Stimulated activated CD4-positive, alpha-beta T cell treated with anti-CD3 and anti-CD28 coated beads, Interleukin-2, amount 100 ng/mL, for 24 hours (primary cell): ENCODE measurements at places on chromosomes 5 and 9.

- no peak for DNase-seq
Measured at GRCh38 chr9:27610622-27611021, 37.3 kb upstream of the C9orf72 start.

DNA sequence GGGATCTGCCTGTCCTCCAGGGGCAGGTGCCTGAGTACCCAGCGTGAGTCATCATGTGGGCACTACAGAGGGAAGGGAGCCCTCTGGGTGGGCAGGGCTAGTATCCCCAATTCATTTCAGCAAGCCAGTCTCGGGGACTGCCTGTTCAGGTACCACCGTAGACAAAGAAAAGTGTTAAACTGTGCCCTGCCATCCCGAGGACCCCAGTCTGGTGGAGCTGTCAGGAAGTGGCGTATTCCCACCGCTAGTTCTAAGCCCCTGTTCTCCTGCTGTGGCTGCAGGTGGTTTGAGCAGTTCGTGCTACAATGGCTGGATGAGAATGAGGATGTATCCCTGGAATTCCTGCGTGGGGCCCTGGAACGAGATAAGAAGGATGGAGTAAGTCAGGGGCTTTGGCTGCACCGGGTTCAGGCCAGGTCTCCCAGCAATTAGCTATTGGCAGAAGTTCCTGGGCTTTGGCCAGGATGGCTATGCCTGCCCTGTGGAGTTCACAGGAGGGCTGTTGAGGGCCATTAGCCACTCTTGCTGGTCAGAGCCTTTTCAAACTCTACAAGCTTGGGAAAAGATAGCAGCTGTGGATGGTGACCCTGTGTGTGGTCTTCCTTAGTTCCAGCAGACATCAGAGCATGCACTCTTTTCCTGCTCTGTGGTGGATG is 93.2 kb upstream of the RUSC2 start:
- DNase-seq, result no peak

DNA sequence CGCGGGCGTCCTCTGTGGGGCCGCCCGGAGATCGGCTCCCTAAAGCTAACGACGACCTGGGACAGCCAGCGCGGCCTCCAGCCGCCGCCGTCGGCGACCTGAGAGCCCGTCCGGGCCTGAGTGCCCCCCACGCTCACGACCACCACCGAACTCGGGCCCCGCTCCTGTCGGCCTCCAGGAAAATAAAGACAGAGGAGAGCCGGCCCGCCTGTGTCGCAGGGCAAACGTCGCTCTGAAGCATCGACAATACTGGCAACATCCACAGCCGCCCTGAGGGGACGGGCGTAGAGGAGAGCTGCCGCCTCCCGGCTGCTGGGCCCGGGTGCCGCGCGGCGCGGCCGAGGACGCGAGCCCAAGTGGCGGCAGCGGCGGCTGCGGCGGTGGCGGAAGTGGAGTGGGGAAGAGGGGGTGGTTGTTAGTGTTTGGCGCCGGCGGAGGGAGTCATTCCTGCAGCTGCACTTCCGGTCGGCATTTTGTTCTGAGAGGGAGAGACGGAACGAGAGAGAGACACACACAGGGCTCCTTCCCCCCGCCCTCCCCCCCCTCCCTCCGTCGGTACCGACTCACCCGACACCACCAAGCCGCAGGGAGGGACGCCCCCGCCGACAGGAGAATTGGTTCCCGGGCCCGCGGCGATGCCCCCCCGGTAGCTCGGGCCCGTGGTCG is at the start of gene NIPBL:
Gene NIPBL, plus strand, starts transcription at position 471 of the 666 bp plus-strand sequence. CDS start 76,928 bp downstream, outside the sequence.
- peak; percentile 91 for DNase-seq

- DNase-seq, result no peak
Measured at GRCh38 chr9:92393686-92394085, 10.7 kb downstream of the OGN start.

DNA sequence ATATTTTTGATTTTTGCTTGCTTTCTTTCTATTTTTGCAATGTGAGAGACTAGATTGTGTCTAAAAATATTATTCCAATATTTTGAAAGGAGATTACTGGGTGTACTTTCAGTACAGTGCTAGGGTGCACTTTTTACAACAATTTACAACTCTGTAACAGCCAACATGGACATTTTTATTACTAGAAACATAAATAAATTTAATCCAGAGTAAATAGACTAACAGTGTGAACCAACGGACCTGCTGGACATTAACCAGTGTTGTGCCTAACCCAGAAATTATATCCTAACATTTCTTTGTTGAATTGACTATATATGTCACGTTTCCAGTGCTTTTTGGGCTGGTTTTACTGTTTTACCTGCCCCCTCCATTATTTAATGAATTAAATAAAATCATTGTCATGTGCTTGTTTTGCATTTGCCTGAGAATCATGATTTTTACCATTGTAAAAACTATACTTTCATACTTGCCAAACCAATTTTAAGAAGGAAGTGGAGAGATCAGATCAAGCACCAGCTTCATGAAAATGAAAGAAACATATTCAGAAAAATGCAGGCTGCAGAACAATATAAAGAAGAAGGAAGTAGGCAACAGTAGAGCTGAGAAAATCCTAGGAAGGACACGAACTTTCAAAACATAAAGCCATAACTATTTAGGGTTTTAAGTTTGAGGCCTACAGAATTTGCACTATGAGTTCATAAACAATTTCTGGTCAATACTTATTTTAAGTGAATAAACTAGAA is 400.8 kb upstream of the PIK3R1 start:
- DNase-seq, result no peak

- peak; percentile 31 for DNase-seq
Measured at GRCh38 chr5:149959406-149960236, 937 bp upstream of the SLC26A2 start.

DNA sequence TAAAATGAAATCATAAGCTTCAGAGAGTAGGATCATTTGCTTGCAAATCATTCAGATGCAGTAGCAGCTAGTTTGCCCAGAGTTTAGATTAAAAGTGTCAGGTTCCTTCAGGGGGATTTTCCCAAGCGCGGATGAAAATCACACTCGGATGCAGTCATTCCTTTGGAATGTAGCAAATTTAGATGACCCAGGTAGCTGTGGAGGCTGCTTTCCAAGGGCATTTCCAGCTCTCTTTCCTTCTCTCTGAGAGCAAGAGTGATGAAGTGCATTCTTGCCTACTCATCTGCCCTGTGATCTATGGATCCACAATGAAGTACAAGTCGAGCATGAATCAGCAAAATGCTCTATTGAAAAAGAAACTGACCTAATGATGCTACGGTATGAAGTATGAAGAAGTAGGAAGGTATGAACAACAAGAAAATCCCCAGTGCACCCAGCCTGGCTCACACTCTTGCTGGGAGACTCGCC is 200.2 kb downstream of the PLK2 start:
- DNase-seq, result no peak

DNA sequence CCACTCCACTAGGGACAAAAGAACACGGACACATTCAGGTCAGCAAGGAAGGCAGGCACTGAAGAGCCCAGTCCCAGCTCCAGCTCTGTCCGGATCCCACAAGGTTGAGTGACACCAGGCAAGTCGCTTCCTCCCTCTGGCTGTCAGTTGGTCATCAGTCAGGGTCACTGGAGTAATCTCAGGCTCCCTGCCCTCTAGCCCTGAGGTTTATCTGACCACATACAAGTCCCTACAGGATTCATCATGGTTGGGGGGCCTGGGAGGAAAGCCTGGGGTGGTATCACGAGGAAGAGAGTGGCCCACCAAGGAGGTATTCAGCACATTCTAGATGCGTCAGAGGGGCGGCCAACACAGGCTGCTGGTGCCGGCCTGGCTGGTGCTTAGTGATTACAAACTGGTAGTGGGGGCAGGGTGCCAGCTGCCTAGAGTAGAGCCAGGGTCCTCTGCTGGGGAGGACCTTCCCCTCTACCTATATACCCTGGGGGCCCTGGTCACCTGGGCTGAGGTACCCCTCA is 81.5 kb downstream of the SHB start:
- DNase-seq, result no peak

DNA sequence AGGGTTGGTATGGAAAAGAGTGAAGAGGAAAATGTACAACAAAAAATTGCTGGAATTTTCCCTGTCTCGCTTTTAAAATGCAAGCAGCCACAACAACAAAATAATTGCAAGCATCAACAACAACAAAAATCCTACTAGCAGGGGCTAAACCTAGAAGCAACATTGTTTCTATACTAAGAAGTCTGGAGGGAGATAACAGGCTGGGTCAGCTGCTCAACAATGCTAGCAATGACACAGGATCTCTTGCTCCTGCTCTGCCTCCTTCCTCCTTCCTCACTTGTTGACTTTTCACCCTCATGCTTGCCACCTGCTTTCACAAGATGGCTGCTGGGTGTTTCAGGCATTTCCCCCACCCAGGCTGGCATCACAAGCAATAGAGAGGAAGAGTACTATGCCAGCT is 7.6 kb upstream of the AOPEP start:
- no peak for DNase-seq

DNA sequence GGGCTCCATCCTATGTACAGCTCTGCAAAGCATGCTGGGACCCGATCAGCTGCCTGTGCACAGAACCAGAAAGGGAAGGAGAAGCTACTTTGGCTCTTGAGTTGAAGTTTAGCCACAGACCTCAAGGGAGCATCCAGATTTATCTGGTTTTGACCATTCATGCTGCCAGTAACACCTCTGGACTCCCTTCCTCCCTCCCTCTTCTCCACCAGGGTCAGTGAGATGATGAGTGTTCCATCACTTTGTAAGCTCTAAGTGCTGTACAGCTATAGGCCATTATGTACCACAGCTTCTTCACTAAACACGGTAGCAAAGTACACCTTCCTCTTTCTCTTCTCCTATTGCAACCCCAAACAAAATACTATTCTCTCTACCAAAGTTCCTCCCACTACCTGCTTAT is 77.9 kb downstream of the GLIS3 start:
- no peak for DNase-seq

GRCh38 chr5:29017501-29017900 is 1979.1 kb upstream of the CDH9 start:
- no peak for DNase-seq

GRCh38 chr5:123215929-123216702 is 127.1 kb downstream of the PRDM6 start:
- no peak for DNase-seq

- no peak for DNase-seq
Measured at GRCh38 chr9:93463638-93464248, 10.4 kb upstream of the FAM120AOS start.

DNA sequence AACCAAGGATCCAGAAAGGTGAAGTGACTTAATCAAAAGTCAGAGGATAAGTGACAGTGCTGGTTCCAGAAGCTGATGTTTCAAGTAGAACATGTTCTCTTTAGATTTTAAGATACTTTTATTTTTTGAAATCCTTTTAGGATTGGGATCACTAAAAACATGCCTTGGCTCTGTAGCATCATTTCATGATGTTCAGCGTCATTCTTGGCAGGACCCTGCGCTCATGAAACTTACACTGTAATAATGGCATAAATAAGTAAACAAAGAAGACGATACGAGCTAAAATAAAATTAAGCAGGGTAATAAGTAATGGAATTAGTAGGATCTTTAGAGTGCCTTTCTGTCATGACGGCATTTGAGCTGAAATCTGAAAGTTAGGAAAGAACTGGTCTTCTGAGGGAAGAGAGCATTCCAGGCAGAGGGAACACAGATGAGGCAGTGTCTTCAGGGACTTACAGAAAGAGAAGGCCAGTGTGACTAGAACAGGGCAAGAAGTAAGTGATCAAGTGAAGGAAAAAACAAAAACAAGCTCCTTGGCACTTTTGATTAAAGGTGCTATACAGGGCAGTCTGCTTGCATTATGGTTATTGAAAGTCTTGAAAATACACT is 19.9 kb downstream of the CTNNA1 start:
- DNase-seq, result no peak

DNA sequence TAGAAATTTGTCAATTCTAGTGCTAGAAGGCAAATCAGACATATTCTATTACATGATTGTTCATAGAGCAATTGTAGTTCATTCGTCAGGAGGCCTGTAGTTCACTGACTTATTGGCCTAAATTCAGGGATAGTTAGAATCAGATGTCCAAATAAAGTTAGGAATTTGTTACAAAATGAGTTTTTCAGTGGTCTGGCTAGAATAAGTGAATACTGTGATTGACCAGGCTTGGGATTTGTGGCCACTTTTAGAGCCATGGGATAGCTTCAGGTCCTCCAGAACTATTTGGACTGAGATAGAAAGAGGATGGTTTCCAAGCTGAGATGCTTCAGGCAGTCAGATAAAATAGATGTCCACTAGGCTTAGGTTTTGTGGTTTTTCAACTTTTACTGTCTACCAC is 199.1 kb upstream of the MPDZ start:
- DNase-seq, result no peak

GRCh38 chr5:95733107-95733665 is 2.0 kb downstream of the RHOBTB3 start:
- DNase-seq, result no peak

DNA sequence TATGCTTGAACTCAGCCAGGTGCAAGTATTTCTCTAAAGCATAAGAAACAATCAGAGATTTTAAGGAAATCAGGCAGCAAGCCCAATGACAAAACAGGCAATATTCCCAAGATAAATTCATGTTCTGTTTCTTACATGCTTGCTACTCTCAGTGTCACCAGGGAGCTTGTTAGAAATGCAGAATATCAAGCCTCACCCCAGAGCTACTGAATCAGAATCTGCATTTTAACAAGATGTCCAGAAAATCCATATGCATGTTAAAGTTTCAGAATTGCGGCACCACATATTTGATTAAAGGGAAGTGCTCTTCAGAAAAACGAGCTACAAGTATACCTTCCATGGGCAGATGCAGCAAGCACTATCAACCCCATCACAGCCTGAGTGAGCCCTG is 54.4 kb downstream of the MFAP3 start:
- no peak for DNase-seq

DNA sequence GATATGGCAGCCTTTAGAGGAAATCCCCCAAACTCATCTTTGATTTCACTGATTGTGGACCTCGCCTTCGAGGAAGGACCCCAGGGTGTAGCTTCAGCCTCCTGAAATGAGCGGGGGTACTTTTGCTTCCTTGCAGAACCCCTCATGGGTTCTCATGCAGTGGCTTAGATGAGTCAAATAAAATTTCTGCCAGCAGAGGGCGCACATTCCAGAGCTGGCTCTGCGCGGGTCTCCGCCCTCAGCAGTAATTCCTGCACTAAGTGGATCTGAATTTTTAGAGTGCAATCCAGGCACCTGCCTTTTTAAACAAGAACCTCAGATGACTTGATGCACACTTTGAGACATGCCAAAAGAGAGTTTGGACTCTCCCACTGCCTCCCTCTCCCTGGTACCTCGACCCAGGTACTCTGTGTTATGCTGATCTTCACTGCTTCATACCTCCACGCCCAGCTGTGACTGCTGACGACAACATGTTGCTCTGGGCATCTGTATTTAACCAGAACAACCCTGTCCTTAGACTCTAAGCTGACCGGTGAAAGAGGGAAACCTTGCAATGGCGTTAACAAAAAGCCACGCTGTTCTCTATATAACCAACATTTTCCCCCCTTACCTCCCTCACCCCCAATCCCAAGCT is 7.3 kb downstream of the EGFLAM start:
- DNase-seq, result peak; percentile 53

- DNase-seq, result no peak
Measured at GRCh38 chr5:5638211-5638610, 215.7 kb downstream of the ICE1 start.

DNA sequence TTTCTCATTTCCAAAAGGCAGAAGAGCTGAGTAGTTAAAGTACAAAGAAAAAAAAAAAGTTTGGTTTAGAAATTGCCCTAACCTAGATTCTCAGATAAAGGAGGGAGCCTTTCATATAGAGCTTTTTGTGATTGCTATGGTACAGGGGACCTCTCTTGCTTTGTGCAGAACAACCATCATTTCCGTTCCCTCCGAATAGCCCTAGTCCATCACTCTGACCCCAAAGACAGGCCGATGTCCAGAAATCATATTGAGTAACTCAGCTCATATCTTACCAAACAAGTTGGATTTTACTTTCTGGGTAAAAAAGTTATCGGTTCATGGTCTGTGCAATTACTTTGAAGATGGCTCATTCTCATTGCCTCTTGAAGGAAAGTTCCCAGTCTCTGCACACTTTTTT is 36.7 kb upstream of the COL15A1 start:
- no peak for DNase-seq
